ENCODE measurements at places on chromosomes 6 and 20.

DNA sequence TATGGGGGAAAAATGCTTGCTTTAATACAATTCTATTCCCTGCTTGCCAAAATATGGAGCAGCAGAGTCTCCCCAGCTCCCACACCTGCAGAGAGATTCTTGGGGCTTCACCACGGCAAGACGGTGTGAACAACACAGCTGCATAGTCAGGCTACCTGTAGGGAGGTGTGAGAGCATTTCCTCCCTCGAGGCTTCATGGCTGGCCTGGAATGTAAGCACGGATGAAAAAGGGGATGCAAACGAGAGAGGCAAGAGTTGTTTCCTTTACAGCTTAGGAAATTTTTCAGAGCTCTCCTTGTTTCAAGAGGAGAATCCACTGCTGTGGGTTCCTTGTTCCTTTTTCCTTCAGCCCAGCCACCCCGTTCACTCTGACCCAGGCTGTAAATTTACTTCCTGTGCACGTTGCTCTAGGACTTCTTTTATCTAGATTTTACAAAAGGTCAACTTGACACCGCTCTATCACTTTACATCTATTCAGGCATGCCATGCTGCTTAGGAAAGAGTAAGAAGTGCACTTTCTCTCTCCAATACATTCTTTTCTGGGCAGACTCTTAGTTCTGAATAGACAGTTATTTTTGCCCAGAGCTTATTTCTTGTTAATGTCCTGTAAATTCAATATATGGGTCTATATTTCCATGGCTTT is 197.1 kb downstream of the KHDC1L start:
- DNase-seq: no peak

DNA sequence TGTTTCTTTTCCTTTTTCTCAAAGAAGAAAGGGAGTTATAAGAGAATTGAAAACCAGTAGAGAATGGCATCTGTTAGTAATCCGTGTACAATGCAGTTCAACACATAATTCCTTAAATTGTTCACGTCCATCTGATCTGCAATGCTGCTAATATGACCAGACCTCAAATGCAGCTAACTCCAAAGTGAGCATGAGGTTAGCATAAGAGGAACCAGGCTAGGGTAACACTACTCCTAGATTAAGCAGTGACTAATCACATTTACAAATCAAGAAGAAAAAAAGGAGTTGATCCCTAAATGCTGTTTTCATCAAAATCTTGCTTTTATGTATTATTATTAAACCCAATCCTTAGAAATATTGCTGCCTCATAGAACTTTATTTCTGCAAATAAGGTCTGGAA is 432.7 kb upstream of the ARID1B start:
- no peak for DNase-seq

- no peak for DNase-seq
Measured at GRCh38 chr6:12546410-12547002, 170.1 kb upstream of the PHACTR1 start.

GRCh38 chr20:14337400-14338171 is at the start of gene FLRT3:
Gene FLRT3, minus strand, starts transcription at chr20:14337612. Its CDS starts 10,106 bp downstream, at chr20:14327506.
- no peak for DNase-seq

DNA sequence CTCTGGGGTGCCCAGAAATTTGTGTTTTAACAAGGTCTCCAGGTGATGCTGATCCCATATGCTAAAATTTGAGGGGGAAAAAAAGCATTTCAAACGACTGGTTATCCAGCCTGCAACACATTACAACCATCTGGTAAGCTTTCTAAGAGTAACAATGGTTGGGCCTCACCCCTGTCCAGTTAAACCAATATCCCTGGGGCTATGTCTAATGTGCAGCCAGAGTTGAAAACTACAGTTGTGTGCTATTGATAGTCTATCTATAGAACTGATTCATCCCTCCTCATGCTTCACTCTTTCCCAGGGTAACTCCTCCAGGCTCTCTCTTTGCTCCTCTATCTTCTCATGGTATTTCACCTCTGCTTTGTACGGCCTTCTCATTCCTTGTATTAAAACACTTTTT is 458.3 kb downstream of the MMUT start:
- no peak for DNase-seq

GRCh38 chr6:133240511-133241085 is 559 bp upstream of the EYA4 start:
- DNase-seq: no peak

- DNase-seq: no peak
Measured at GRCh38 chr6:93088621-93089501, 330.5 kb downstream of the EPHA7 start.

- DNase-seq: no peak
Measured at GRCh38 chr20:20216941-20217340, 151.0 kb upstream of the INSM1 start.

DNA sequence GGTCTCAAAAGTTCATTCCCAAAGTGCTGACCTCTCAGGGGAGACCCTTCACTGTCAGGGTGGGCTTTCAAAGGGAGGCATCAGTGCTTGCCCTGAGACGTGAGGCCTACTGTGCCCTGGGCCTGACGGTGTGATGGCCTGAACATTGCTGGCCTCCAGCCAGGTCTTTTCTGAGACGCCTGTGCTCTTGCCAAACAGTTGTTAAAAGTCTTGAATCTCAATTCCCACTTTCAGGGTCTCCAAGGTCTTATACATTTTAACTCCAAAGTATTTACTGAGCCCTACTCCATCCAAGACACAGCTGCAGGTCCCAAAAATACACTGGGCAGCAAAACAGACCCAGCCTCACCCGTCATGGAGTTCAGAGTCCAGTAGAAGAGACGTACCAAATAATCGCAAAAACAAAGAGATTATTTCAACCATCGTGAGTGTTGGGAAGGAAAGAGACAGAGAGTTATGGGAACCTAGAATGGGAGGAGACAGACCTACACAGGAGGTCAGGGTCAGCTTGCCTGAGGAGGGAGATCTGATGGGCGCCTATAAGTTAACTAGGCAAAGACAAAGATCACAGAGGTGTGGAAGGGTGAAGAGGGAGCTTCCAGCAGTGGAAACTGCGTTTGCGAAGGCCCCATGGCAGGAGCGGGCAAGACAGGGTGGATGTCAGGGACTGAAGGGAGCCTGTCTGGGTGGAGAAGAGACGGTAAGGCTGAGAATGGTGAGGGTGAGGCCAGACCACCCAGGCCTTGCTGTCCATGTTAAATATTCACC is 446.3 kb downstream of the PREX1 start:
- DNase-seq: no peak

- DNase-seq: no peak
Measured at GRCh38 chr6:119814609-119815400, 465.2 kb upstream of the MAN1A1 start.
